ENCODE measurements at places on chromosomes 4 and X.

- DNase-seq = no peak
Observed at GRCh38 chr4:176187624-176188023, 7.8 kb downstream of the SPATA4 start.

DNA sequence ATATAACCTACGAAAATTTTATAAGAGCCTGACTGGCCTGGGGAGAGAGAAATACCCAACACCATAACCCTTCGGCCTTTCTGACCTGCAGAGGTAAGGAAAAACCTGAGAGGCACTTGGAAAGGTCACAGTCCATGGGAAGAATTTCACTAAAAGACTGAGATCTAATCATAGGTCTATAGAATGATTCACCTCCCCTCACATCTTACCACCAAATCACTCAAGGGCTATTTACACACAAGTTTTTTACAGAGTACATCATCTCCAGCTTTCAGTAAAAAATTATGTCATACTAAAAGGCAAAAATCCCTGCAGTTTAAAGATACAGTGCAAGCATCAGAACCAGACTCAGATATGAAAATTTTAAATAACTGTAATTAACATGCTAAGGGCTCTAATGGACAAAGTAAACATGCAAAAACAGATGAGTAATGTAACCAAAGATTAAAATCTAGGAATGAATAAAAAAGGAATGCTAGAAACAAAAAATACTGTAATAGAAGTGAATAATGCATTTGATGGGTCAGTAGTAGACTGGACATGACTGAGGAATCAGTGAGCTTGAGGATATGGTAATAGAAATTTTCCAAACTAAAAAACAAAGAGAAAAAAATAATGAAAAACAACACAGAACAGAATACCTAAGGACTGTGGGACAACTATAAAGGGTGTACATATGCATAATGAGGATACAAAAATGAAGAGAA lies 32.1 kb upstream of the SLC16A2 start:
- DNase-seq = no peak

- DNase-seq = no peak
Observed at GRCh38 chr4:16530688-16531635, 304.7 kb upstream of the TAPT1 start.

DNA sequence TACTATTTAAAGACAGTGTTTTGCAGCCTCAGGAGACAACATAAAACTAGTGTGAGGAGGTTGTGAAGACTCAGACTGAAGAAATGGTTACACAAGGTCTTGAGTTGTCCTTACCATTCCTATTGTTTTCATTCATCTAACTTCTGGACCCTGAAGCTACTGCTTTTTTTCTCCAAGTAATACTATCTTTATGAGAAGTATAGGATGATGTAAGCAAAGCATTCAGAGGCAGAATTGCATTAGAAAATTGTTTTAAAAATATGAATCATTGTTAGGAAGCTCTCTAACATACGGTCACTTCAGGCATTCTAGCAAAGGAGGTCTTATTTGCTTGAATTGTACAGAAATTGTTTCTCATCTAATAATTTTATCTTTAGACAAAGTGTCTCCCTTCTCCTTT lies 357.8 kb downstream of the TLL1 start:
- DNase-seq = no peak

GRCh38 chr4:55143858-55144257 lies 18.5 kb upstream of the KDR start:
- DNase-seq = no peak

DNA sequence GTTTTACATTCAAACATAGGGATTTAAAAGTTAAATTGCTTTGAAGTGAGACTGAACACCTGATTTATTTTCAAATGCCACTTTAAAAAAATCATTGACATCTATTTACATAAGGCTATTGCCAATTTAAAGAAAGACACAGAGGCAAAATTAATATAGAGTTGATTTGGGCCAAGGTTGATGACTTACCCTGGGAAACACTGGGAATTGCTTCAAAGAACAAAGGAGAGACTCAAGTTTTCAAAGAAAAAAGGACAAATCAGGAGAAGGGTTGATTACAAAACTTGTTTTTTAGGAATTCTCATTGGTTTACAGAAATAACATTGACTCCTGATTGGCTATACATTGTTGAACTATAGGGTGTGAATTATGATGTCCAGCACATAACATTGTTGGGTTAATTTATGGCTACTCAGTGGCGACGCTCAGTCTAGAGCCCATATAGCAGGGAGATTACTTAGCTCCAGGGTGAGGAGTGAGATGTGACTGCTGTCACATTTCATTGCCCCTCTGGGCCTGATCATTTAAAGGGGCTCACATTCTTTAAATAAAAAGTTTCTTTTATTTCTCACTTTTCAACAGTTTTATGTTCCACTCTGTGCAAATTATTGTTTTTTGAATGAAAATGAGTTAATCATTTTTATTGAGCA lies 184.6 kb downstream of the SPATA18 start:
- DNase-seq = no peak

- no peak for DNase-seq
Observed at GRCh38 chr4:177010418-177010817, 217.7 kb upstream of the VEGFC start.

- no peak for DNase-seq
Observed at GRCh38 chr4:15414551-15415091, 13.2 kb upstream of the C1QTNF7 start.

DNA sequence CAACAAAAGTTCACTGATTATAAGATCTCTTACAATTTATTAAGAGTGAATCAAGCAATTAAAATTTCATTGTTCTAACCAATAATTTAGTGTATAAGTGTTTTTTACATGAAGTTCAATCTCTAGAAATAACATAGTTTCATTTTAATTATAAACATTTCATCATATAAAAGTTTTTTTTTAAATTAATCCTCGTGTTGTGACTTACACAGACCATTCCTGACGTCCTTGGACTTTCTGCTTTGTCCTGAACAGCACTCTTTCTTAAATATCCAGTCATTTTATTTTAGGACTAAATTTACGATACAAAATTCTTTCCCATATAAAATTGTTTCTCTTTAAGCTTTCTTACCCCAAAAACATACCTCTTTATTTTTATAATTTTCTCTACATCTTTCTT lies 841.7 kb upstream of the POU3F4 start:
- no peak for DNase-seq

DNA sequence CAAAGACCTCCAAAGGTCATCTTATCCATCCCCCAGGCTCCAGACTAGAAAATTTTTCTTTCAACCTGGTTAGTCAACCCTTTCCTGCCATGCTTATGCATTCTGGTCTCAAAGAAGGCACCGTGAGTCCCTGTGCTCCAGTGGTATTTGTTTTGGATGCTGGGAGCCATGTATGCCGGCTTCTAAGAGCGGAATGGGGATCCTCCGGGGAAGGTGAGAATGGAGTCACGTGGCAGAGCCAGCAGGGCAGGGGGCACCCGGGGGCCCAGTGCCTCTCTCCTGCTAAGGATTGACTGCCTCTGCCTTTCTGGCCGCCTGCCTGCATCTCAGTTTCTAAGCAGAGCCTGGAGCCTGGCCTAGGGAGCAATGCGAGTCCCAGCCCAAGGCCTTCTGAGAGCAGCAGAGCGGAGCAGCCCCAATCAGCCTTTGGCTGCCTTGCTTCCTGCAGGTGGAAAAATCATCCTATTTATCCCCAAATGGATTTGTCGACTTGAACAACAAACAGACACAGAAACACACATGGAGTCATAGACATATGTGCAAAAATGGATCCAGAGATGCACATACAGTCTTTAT lies 141.0 kb downstream of the PJA1 start:
- no peak for DNase-seq

DNA sequence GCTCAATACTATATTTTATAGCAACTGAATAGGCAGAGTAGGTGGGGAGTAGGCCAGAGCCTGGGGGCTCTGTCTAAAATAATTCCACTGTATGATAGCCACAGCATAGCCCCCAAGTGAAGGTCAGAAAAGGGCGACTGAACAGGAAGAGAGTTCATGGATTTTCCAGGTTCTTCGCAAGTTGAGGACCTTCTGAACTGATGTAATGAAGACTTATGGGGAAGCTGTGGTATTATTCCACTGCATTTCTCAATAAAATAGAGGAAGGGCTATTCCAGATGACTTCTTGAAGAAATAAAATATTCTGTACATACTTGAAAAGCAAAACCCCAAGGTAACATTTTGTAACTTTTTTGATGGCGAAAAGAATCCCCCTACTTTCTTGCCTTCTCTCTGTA lies 231.4 kb upstream of the GPC4 start:
- DNase-seq = no peak

- no peak for DNase-seq
Observed at GRCh38 chr4:1209821-1210220, 37.4 kb upstream of the SPON2 start.

- no peak for DNase-seq
Observed at GRCh38 chr4:24805067-24805466, 9.7 kb downstream of the SOD3 start.

- DNase-seq = no peak
Observed at GRCh38 chr4:36930562-36931111, 313.9 kb upstream of the NWD2 start.

GRCh38 chrX:71320126-71320525 lies 18.6 kb downstream of the ITGB1BP2 start:
- peak; percentile 5 for DNase-seq

DNA sequence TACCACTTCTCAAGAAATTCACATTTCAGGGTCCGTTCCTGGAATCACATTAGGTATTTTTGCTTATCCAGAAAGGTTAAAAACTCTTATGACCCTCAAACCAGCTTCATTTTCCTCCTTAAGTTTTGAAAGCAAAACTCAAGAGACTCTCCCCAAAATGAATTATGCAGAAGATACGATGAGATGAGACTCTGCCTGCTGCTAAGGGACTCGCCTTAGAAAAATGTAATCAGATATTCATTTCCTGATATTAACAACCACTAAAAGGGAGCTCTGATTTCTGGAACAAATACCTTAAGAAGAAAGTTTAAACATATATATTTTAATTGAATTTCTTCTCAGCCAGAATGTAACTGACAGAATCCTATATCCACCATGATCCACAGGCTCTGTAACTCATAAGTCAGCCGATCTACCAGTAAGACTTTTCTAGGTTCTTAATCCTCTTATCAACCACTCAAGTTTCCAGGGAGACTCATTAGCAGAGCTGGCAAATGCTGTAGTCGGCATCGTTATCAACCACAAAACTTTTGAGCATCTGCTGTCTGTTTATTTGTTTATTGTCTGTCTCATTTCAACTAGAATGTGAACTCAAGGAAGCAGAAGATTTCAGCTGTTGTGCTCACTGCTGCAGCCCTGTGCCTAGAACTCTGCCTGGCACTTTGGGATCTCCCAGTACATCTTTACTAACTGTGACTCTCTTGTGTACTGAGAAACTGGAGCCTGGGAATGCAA lies 112.5 kb downstream of the LDB2 start:
- DNase-seq = no peak

DNA sequence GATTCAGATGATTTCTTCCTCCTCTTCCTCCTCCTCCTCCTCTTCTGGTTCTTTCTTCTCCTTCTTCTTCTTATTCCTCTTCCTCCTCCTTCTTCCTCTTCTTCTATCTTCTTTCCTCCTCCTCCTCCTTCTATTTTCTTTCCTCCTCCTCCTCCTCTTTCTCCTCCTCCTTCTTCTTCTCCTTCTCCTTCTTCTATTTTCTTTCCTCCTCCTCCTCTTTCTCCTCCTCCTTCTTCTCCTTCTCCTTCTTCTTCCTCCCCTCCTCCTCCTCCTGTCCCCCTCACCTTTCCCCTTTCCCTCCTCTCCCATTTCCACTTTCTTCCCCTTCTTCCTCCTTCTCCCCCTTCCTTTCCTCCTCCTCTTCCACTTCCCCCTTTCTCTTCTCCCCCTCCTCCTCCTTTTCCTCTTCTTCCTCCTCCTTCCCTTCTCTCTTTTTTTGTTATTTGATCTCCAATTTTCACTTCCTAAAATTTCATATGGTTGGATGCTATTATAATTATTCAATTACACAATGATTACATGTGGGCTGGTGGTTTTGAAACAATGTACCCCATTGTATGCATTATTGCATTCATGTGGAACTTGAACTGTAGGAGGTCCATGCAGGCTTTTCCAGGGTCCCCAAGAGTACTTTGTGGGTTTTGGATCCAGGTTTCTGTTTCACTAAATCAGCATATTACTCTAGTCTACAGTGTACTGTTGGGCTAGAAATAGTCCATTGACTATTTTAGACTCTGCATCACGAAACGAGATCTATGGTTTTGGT lies 68.1 kb downstream of the SORBS2 start:
- no peak for DNase-seq

DNA sequence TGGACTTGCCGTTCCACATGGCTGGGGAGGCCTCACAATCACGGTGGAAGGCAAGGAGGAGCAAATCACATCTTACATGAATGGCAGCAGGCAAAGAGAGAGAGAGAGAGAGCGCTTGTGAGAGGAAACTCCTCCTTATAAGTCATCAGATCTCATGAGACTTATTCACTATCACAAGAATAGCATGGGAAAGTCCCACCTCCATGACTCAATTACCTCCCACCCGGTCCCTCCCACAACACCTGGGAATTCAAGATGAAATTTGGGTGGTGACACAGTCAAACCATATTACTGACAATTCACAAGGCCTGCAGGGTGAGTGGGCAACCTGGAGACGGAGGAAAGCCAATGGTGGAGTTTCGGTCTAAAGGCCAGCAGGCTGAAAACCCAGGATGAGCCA lies 394.3 kb upstream of the TRAM1L1 start:
- DNase-seq = no peak

- no peak for DNase-seq
Observed at GRCh38 chrX:119094819-119095218, 22.0 kb downstream of the CT47C1 start.

DNA sequence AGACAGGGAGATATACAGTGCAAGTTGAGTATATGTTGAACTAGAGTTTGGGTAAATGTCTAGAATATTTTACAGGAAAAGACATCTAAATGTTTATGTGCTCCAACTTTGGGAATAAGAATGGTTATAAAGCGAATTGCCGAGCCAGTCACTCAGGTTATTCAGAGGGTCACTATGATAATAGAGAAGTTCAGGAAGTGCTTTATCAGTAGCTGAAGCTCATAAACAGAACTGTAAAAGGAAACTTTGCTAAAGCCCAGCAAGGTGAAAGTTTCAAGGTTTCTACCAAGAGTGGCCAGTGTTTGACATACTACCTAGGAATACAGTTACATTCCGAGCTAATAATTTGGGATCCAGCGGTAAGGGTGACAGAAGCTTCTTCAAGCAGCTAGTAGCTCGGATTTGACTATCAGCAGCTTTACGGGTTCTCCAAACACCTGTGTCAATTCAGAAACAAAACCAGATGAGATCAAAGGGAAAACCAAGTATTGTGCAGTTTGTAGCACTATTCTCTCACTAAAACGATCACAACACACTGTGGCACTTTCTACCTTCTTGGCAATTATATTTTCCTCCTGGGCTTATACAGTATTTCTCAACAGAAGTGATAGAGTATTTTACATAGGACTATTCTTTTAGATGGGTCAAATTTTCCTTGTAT lies 17.2 kb upstream of the BCLAF3 start:
- DNase-seq = no peak

GRCh38 chr4:3136454-3136853 lies 62.0 kb downstream of the HTT start:
- DNase-seq = no peak

DNA sequence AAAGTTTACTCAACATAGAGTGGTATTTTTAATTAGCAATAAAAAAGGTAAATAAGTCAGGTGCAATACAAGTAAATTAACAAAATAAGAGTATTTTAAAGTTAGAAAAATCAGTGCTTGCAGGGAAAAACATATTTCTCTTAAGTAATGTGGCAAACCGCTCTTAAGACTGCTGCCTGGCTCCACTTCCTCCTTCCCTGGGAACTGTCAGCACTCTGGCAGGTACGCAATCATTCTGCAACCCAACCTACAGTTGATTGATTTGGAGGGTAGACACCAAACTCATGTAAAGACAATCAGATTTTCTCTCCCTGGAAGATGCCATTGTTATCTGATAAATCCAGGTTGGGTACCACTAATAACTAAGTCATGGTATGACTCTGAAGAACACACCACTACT lies 63.9 kb downstream of the PPP3CA start:
- peak; percentile 13 for DNase-seq
